Calu3 (cell line): ENCODE measurements at places on chromosomes 1 and 21. TPM values are rescaled to one million over a fixed set of nuclear protein-coding genes. Genes with fewer than 3 reads are reported as not detected.

GRCh38 chr1:24535021-24535424 is 20.9 kb upstream of the NCMAP start:
- no peak for DNase-seq

DNA sequence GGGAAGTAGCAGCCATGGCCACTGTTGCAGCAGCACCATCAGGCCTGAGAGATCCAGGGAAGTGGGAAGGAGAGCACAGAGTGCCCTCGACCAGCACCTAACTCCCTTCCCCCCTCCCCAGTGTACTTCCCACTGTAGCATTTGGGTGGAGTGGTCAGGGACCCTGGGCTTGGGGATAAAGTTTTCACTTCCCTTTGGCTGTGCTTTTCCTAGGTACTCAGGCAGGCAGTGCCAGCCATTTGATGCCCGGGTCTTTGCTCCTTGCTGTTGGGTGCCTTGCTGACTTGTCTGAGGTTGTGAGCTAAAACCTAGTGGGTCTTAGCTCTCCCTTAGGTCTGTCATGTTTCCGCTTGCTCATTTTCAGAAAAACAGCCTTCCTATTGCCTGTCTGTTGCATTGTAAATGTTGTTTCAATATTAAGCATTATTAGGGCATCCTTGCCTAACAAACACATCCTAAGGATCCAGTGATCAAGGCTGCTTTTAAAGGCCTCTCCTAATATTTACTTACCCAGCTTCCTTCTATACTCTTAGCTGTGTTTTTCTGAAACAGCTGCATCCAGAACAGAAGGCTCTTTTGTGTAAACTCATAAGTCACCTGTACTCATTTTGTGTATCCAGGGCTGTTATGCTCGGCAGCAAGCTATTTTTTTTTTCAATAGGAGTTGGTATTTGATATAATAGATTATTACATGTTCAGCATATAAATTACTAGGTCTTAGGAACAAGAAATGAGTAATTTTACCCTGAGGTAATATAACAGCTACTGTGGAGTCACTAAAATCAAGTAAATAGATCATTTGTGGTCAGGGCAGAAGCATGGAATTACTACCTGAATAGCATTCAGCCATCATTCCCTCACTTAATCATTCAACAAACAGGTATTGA is 418.6 kb upstream of the PROX1 start:
- no peak for DNase-seq

- no peak for DNase-seq
These were observed 82.3 kb downstream of the LTN1 start for GRCh38 chr21:28910280-28910887.

USP21 gene
- total RNA-seq: 35.8 and 40.9 TPM in 2 replicates

DNA sequence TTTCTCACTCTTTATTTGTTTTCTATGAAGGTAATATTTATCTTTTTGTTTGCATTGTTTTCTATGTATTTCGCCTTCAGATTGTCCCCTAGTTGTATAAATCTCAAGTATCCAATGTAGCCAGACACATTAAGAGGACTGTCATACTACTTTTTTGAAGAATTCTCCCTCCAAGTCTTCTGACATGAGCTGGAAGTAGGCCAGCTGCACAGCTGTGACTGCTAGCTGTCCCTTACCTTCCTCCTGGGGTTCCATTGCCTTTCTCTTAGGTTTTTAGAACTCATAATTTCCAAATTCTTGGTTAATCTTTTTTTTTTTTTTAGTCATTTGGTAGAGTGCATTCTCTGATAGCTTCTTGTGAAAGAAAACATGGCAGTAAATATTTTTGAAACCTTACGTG is 46.2 kb downstream of the MTR start:
- no peak for DNase-seq

GRCh38 chr1:89260566-89261255 is 11.9 kb downstream of the GBP5 start:
- DNase-seq: no peak

DNA sequence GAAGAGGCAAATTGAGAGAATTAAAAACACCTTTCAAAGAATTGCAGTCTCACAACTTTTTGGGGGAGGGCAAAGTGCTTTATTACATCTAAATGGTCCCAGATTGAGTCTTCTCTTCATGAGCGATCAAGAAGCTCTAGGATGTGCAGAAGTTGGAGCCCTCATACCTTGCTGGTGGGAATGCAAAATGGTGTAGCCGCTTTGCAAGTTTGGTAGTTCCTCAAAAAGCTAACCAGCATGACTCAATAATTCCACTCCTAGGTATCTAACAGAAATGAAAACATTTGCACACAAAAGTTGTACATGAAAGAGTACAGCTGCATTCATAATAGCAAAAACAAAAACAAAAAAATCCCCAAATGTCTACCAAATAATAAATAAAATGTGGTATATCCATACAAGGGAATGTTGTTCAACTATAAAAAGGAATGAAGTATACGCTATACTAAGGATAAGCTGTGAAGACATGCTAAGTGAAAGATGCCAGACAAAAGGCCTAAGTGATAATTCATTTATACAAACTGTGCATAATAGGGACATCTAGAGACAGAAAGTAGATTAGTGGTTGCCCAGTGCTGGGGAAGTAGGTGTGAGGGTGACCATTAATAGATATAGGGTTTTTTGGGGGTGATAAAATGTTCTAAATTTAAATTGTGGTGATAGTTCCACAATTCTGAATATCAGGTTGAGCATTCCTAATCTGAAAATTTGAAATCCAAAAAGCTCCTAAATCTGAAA is 55.2 kb downstream of the SELENOF start:
- DNase-seq: no peak

ELAVL4 gene
- not detected in 2 replicates for total RNA-seq

UBASH3A gene
- not detected in 2 replicates for total RNA-seq

SPSB1 gene
- total RNA-seq: 4.9 and 5.8 TPM in 2 replicates

DNA sequence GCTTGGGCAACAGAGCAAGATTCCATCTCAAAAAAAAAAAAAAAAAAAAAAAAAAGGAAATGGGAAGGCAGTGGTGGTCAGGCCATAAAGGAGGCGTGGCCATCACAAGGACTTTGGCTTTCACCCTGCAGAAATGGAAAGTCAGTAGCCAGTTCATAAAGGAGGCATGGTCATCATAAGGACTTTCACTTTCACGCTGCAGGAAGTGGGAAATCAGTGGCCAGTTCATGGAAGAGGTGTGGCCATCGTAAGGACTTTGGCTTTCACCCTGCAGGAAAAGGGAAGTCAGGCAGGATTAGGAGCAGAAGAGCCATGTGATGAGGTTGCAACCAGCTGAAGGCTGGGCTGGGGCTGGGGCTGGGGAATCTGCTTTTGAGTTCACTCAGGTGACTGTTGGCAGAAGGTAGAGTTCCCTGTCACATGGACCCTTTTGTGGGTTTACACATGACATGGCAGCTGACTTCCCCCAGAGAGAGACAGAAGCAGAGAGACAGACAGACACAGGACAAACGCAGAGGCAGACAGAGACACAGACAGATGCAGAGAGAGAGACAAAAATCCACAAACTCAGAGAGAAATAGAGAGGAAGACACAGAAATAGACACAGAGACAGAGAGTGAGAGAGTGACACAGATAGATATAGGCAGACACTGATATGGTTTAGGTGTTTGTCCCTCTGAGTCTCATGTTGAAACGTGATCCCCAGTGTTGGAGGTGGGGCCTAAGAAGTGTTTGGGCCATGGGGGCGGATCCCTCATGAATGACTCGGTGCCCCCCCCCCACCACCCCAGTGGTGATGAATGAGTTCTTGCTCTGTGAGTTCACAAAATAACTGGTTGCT is 263.9 kb upstream of the KAZN start:
- no peak for DNase-seq

DNA sequence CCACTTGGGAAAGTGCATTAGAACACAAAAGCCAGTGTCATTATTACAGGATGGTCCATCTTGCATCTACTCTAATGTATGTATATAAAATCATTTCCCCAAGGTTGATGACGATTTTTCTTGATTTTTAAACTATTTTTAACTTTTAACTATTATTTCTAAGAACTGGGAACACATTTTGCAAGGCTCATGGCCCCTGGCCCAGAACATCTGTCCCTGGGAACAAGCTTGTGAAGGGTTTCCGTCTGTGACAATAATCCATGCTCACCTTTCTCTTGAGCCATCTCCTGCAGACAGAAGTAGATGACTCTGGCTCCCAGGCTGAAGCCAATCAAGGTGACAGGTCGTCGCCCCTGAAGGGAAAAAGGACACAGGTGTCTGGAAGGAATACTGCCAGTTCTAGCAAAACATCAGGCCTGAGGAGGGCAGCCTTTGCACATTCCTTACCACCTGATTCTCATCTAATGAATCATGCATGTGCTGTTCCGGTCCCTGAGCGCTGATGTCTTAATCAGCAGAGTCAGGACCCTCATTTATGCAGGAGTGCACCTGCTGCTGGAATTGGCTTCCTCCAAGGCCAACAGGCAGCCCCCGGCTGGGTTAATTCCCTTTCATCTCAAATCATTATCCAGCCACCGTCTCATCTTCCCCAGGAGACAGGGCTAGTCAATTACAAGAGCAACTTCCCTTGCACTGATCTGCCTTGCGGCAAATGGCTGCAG is 62.5 kb downstream of the TMCO4 start:
- DNase-seq: peak; percentile 44

SLC27A3 gene
- total RNA-seq: 9.0 and 11.9 TPM in 2 replicates

LBR gene
- total RNA-seq: 172 and 183 TPM in 2 replicates

ATP5PF gene
- total RNA-seq: 91.0 and 95.2 TPM in 2 replicates

GRCh38 chr1:2983319-2983705 is 38.0 kb upstream of the ACTRT2 start:
- no peak for DNase-seq

SLC5A3 gene
- 15.8 and 15.9 TPM in 2 replicates for total RNA-seq

- DNase-seq: no peak
These were observed 71.4 kb upstream of the HSPA13 start for GRCh38 chr21:14454016-14455009.

SOX13 gene
- total RNA-seq: 21.8 and 27.9 TPM in 2 replicates

SLC22A15 gene
- total RNA-seq: 3.9 and 5.0 TPM in 2 replicates

KRTAP11-1 gene
- total RNA-seq: not detected in 2 replicates

KCNA2 gene
- not detected in 2 replicates for total RNA-seq

MPZ gene
- total RNA-seq: 0.37 and 0.47 TPM in 2 replicates

NBPF26 gene
- total RNA-seq: 16.4 and 17.3 TPM in 2 replicates

- DNase-seq: no peak
These were observed 40.4 kb upstream of the TMEM61 start for GRCh38 chr1:54940042-54940441.

GRCh38 chr1:87240661-87241285 is 87.9 kb upstream of the LMO4 start:
- no peak for DNase-seq

CFHR5 gene
- total RNA-seq: not detected in 2 replicates

DNA sequence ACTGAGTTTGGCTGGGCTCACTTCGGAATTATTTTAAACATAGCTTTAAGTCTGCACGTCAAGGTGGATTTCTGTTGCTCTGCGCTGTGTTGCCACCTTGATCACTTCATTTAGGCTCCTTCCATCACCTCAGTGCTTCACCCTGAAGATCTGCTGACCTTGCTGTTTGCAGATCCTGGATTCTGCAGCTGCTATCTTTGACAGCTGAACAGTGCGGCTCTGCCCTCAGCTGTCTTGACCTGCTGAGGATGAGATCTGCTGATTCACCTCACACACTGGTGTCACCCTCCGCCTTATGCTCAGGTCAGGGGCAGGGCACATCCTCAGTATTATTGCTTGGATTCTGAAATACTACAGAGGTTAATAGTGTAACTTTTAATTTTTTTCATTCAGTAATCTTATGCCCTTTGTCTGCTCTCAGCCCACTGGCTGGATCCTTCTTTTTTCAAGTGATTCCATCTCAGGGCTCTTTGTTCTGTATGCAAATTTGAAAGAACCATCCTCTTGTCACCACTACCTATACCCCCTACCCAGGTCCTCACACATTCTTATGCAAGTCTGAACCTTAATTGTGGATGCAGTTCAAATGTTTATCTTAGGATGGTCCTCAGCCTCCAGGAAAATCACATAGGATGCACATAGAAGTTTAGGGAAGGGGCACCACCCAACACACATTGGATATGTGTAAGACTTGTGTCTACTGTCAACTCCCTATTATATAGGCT is 364.0 kb downstream of the OLFM3 start:
- DNase-seq: no peak

GRCh38 chr1:191152776-191153175 is 675.1 kb upstream of the BRINP3 start:
- no peak for DNase-seq

DNA sequence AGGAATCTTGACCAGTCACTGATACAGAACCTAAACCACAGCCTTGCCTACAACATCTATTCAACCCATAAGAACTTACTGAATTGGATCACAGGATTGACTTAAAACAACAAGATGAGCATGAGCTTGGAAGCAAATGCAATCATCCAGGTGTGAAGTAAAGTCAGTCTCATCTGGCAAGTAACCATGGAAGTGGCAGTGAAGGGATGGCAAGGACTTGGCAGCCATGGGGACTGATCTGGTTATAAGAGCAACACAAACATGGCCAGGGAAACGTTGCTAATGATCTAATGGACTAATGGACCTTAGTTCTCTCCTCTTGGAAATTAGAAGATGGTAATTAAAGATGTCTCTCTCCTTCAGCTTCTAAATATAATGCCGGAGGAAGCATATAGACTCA is 133.1 kb downstream of the VAV3 start:
- no peak for DNase-seq

DNA sequence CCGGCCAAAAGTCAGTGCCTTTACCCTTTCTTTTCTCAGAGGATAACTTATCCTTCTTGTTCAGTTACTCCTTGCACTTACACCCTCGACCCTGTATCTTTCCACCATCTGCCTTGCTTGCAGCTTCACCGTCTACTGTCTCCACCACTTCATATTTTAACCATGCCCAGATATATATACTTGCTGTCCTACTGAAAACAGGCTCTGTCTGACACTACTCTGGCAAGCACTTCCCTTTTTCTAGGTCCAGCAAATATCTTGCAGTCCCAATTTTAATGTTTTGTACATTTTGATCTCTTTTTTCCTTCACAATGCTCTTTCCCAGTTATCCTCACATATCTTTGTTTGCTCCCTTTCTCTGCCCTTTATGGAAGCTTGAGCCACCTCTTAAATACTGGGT is 308.6 kb downstream of the TPR start:
- DNase-seq: no peak

- no peak for DNase-seq
These were observed at the start of gene TMEM269 for GRCh38 chr1:42784946-42785693. TSS of gene TMEM269 (plus strand) at chr1:42784991. CDS start at chr1:42789894, 4,903 bp downstream.

ZNF670 gene
- 3.9 and 6.1 TPM in 2 replicates for total RNA-seq

- no peak for DNase-seq
These were observed 46.4 kb upstream of the POFUT2 start for GRCh38 chr21:45334134-45334533.

- DNase-seq: peak; percentile 60
These were observed 38.7 kb downstream of the VTCN1 start for GRCh38 chr1:117171900-117172511.

DNA sequence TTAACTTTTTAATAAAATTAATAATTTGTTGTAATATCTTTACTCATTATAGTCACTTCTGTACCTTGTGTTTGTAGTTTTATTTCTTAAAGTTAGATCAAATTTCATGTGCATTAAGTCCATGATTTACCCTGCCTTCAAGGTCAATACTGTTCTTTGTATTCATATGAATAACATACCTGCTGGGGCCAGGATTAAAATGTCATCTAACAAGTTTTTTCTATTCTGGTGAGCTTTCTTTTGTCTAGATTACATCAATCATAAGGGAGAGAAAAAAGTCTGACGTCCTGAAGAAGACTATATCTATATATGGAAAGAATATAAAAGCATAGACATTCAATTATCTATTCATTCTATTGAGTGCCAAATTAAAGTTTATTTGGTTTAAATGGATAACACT is 232.6 kb downstream of the COL11A1 start:
- no peak for DNase-seq

- DNase-seq: no peak
These were observed 29.2 kb downstream of the SOX13 start for GRCh38 chr1:204102029-204102611.

- no peak for DNase-seq
These were observed 141.4 kb upstream of the ETS2 start for GRCh38 chr21:38664315-38664714.
